Activated naive CD4-positive, alpha-beta T cell (primary cell): ENCODE measurements at places on chromosomes 3 and 15.

DNA sequence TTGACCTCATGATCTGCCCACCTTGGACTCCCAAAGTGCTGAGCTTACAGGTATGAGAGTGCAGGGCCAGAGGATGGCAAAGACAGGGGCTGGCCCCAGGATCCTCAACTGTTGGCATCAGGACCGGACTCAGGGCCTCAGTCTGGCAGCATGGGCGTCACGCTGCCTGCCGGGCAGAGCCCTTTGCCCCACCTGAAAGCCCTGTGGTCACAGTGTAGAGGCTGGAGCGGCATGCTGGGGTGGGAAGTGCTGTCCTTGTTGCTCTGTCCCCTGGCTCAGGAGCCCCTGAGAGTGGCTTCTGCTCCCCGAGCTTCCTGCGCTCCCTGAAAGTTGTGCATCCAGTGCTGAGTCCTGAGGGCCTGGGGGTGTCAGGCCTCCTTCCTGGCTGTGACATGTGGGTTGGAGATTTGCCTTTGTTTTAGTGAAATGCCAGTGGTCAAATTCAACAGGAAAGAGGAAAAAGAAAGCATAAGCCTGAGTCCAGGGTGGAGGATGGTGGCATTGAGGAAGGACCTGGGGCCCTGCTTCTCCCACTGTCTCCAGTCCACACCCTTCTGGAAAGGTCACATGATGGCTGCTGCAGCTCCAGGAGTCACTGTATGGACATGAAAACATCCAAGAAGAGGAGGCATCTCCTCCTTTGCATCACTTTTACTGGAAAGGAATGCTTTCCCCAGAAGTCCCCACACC, 147.2 kb downstream of the OR4M2 start:
- no peak for DNase-seq

DNA sequence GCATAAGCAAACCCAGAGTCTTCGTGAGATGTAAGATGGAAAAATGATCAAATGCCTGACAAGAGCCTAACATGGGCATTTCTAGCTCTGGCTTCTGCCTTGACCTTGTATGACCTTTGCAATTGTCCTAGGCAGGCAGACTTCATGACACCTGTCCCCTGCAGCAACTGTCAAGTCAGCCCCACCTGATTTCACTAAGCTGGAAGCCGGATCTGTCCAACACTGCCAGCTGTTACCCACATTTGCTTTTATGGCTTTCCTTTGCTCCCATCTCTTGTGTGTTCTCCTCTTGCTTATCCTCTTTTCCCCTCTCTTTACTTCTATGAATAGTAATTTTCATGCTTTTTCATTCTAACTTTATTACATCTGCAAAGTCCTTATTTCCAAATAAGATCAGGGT, 48.5 kb upstream of the TNIK start:
- no peak for DNase-seq

DNA sequence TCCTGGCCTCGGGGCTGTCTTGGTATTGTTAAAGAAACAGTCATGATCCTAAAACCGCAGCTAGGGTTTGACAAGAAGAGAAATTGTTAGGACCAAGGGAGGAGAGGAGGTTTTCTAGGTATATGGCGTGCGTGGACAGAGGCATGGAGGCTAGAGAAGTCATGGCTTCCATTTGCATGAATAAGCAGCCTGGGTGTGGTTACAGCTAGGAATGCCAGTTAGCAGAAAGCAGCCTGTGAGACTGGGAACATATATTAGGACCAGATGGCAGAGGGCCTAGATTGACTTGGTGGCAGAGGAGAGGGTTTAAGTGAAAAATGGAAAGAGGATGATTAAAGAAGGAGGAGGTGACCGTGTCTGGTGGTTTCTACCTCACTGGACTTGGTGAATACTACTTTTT, 573.6 kb upstream of the ARRDC4 start:
- no peak for DNase-seq

DNA sequence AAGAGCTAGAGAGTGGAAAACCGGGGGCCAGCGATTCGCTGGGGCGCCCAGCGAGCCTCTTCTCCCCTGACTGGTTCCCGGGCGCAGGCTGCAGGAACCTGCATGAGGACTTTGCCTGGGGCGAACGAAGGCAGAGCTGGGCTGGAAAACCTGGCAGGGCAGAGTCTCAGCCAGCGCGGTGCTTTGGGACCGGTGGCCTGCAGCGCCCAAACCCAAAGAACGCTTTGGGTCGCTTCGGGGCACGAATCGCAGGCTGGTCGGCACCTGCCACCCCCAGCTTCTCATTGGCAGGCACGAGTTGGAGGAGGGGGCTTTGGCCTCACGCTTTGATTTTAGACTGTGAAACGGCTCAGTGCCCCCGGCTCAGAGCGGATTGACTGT, 3.0 kb downstream of the ONECUT1 start:
- DNase-seq = no peak

DNA sequence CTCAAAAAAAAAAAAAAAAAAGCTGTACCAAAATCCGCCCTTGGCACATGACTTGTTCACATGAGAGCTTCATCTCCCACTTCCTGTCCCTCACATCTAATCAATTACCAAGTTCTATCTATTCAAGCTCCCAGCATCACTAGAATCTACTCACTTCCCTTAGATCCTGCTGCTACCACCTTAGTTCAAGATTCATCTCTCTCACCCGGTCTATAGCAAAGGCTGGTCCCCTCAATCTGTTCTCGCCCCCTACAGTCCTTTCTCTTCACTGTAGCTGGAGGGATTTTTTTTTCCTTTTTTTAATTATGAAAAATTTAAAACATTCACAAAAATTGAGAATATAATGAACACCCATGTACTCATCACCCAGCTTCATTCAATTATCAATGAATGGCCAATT, 16.7 kb upstream of the GPR160 start:
- no peak for DNase-seq

DNA sequence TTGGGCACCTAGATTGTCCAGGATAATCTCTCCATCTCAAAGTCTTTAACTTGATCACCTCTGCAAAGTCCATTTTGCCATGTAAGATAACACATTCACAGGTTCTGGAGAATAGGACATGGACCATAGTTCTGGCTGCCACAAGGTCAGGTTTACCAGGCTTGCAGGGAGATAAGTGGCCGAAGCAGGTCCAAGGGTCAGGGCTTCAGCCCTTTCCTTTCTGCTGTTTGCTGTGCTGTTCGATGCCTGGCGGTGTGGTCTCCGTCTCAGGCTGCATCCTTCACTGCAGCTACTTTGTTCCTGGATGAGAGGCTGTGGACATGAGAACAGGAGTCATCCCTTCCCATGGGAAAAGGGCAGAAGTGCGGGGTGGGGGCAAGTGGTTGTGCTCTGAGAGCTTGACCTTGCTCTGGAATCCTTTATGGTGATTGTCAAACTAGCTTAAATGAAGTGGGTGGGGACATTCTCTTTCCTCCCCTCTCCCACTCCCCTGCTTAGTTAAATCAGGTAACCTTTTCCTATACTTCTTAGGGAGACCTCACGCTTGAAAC, 320.2 kb upstream of the C2CD4B start:
- no peak for DNase-seq

- DNase-seq = no peak
Observed at GRCh38 chr3:68743521-68743920, 188.8 kb downstream of the TAFA4 start.

- DNase-seq = no peak
Observed at GRCh38 chr3:66709532-66709931, 208.7 kb upstream of the LRIG1 start.

GRCh38 chr3:127574880-127575878, 15.4 kb downstream of the TPRA1 start:
- DNase-seq = peak; percentile 62

GRCh38 chr3:23806534-23807423, 1.0 kb downstream of the UBE2E1 start:
- DNase-seq = no peak

DNA sequence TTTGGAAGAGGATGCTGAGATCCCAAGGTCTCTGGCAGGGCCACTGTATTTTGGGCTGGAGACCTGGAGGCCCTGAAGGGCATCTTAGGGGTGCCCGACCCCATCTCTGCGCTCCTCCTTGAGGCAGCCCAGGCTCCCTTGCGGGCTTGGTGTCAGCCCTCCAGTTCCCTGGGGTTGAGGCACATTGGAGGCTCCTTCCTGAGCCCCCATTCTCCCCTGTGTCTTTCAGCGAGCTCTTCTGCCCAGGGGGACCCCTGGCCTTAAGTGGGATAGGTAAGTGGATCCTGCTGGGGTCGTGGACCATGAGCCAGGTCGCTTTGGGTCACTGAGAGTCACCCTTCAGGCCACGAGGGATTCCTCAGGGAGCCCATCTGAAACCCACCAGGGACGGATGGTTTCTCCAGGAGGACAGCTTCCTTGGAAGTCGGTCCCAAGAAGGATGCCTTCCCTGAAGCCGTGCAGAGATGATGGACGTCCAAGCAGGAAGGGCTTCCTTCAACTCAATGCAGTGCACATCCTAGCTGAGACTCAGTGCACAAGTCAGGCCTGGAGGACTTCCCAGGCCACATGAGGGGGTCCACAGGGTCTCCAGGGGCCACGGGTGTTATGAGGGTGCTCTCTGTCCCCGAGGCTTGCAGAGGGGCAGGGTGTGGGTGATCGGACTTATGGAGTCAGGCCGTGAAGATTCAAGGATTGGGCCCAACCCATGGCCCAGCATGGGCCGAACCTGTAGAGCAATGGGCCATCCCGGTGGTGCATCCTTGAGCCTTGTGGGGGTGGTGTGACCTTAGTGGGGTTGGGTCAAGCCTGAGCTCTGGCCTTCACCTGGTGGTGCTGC, 224.3 kb downstream of the SNRPN start:
- DNase-seq = no peak

DNA sequence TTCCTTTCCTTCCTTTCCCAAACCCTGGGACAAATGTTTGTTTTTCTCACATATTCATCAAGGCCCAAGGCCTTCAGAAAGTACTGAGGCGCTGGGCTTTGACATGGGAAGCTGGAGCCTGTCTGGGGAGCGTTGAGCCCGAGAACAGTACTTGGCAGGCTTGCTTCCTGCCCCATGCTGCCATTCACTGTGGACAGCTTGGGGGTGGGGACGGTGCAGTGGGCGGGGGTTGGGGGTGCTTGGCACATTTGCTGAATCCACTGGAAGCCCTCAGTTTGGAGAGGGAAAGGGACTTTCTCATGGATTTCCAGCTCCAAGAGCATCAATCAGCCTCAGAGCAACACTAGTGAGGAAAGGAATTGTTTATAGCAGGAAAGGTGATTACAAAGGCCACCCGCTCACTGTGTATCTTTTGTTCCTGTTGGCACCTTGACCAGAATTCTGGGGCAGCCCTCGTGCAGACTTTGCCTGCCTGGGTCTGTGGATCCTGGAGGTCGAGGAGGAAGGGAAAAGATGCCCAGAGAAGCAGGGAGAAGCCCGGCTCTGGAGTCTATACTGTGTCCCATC, 199.8 kb upstream of the RGMA start:
- DNase-seq = no peak

DNA sequence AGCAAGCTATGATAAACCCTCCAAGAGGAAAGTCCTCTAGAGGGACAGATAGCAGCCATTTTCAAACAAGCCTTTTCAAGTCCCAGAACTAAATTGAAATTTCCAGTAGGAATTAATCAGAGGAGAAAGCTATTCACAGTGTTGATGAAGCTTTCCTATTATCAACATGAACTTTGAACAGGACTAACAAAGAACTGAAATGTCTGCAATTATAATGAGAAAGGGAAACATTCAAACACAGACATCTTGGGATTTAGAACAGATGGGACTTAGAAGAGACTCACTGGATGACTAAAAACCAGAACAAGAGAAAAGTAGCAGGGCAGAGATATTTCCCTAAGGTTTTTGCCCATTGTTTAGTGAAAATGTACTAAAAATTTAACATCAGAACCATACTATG, 622.1 kb upstream of the UBE2E2 start:
- DNase-seq = no peak

DNA sequence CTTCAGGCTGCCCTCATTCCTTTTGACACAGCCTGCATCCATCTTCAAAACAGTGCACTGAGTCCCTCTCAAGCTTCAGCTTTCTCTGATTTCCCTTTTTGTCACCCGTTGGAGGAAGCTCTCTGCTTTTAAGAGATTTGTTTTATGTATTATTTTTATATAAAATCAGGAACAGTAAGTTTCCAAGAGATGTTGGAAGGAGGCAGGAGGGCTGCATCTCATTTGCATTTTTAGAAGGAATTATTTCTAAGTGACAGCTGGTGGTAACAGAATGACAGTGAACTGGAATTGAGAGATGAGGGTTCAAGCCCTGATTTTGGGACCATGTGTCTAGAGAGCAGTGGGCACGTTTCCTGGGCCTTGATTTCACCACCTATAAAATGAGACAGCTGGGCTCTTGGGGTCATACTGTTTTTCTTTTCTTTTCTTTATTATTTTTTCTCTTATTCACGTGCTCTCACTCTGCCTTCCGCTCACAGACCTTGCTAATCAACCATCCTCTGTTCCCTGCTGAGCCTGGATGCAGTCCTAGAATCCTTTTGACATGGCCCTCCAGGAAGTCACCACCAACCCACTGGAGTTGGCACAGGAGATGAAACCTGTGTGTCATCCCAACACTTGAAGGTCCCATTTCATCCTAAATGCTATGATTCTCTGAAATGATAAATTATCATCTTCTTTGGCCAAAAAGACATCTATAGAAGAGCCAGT, 148.6 kb downstream of the CACNA2D3 start:
- no peak for DNase-seq

GRCh38 chr15:94584833-94585244, 353.5 kb downstream of the MCTP2 start:
- DNase-seq = no peak

DNA sequence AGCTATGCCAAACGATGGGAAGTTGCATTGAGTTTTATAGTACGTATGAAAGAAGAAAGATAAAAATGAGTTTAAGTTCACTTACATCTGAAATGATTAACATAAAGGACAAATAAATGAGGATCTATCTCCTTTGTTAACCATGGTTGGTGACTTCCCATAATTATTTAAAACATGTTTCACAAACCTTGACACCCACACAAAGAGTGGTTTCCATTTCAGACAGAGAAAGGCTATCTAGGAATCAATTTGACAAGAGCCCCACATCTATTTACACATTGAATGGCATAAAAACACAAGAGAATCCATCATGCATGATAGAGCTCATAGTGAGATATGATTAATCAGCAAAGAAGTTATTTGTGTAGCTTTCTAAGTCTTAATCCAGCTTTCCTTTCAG, 14.2 kb upstream of the MTMR10 start:
- no peak for DNase-seq

DNA sequence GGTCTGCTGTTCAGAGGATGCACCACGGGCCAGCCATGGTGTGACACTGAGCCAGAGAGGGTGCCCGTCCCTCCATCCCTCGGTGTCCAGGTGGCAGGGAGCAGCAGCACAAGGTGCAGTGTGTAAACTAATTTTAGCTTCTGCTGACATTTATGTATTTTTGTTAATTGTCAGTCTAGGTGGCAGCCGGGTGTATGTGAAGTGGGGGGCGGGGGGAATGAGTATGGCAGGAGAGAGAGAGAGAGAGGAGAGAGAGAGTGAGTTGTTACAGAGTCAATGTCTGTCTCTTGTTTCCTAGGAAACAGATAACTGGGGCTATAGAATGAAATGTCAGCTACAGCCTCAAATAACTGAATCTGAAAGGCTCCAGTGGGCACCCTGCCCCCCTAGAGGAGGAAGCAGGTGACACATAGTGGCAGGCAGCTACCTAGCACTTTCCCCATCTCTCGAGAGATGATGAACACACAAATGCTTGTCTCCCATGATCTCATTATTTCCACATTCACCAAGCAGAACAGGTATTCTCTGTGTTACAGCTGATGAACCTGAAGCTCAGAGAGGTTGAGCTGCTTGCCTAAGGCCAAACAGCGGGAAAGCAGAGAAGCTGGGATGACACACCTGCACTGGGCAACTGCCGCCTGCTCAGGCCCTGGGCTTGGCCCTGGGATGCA, 24.7 kb downstream of the RASGRF1 start:
- no peak for DNase-seq

GRCh38 chr3:31234145-31234544, 298.6 kb upstream of the STT3B start:
- no peak for DNase-seq
